ENCODE measurements at places on chromosomes 5 and 9.

DNA sequence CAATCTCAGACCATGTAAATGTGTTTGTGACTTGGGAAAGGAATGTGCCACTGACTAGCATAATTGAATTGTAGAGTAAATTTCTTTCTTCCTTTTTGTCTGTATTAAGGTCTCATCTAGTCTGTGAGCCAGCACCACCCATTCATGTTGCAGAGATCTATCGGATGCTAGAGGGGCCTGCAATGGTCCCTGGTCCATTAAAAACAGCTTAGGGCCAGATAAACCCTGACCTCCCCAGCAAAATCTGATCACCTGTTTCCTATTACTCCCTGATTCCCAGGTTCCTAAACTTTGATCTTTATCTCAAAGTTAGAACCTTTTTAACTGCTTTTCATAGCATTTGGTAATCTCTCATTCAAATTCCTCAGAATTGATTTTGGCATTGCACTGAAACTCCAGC is 174.5 kb upstream of the POC5 start:
- DNase-seq: no peak

DNA sequence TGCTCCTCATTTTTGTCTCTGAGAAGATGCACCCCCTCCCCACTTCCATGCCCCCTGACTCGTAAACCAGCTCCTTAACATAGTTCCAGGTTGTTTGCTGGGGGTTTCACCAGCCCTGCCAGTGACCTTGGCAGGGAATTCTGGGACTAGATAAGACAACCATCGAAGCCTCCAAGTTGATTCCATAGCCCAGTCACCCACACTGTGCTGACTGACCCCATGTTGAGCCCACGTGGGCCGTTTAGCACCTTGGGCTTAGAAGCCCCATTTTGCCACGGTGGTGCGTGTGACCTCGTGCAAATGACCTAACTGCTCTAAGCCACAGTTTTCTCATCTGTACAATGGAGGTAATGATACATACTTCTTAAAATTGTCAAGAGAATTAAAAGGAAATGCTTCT is 24.6 kb downstream of the PSAT1 start:
- DNase-seq: no peak

DNA sequence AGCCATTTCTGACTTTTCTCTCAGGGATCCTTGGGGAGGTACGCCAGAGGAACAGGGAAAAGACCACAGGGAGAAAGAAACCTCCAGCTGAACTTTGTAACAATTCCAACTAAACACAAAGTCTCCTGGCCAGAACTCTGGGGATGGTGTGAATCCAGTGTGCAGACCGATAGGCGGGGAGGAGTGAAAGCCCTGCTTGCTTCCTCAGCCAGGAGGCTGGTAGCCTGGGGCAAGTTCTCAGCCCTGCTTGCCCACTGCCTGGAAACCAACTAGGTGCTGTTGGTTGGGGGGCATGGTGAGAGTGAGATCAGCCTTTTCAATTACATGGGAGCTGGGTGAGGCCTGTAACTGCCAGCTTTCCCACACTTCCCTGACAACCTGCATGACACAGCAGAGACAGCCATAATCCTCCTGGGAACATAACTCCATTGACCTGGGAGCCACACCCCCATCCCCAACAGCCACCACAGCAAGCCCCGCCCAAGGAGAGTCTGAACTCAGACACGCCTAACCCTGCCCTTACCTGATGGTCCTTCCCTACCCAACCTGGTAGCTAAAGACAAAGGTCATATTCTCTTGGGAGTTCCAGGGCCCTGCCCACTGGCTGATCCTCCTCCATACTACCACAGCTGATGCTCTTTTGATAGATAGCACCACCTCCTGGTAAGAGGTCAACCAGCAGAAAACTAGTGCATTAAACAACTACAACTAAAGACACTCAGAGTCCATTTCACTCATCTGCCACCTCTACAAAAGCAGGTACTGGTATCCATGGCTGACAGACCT is 100.1 kb upstream of the TNFAIP8 start:
- DNase-seq: no peak

DNA sequence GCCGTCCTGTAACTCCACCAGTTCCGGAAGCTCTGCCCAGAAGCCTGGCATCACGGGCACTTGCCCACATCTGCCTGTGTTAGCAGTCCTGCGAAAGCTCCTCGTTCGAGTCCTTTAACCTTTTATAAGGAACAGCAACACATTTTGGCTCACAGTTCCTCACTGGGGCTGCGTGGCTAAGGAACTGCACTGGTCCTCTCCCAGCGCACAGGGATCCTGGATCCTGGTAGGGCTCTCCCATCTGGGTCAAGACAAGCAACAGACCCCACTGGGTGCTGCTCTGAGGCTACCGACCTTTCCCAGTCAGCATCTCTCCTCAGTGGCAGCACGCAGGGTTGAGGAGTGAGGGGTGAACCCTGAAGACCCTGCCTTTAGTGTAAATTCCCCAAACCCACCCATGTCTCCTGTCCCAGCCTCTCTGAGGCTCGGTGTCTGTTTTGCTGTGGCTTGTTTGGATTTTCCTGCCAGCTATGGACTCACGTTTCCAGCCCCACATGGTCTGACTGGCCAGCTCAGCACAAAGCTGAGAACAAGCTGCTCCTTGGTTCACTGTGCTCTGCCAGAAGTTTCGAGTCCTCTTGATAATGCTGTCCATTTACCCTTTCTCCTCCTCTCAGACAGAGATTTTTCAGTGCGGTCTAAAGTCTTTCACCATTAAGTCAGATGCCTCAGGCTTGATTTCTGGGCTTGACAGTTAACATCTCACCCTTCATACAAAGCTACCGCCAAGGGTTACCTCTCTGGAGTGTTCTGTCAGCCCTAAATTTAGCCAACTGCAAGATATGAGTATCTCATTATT is 80.0 kb downstream of the AK8 start:
- no peak for DNase-seq

DNA sequence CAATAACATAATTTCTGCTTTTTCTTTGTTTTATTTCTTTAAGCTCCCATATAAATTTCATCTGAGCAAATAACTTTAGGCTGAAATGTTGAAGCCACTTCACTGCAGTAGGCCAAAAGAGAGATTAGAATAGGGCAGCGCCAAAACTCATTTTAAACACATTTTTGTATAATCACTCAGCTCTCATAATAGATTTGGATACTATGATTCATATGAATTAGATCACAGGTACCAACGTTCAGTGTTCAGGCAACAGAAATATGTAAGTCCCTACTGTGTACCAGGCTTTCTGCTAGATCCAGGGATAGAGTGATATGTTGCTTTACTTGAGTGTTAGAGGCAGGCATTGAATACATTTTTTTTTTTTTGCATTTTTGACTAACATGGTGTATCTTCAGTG is 370.5 kb downstream of the PTPRD start:
- DNase-seq: no peak

- no peak for DNase-seq
These were observed 25.8 kb downstream of the FBXW2 start for GRCh38 chr9:120767451-120767850.

- DNase-seq: no peak
These were observed 186.3 kb downstream of the KDM4C start for GRCh38 chr9:6944093-6944551.

- DNase-seq: no peak
These were observed 146.1 kb downstream of the PBX3 start for GRCh38 chr9:125893277-125893676.

GRCh38 chr9:94991961-94992907 is 265.7 kb downstream of the AOPEP start:
- no peak for DNase-seq

- DNase-seq: peak; percentile 45
These were observed 5.1 kb upstream of the CLINT1 start for GRCh38 chr5:157864067-157864466.

DNA sequence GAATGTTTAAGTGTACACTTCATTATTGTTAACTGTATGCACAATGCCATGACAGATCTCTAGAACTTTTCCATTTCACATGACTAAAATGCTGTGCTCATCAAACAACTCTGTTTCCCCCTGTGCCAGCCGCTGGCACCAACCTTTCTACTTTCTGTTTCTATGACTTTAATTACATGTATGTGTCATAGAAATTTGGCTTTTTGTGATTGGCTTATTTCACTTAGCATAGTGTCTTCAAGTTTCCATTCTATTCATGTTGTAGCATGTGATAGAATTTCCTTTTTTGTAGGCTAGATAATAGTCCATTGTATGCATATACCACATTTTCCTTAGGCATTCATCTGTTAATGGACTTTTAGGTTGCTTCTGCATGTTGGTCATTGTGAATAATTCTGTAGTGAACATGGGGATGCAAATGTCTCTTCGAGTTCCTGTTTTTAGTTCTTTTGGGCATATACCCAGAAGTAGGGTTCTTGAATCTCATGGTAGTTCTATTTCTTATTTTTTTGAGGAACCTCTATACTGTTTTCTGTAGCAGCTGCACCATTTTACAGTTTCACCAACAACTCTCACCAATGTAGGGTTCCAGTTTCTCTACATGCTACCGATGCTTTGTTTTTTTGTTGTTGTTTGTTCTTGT is 184.4 kb upstream of the DMRT1 start:
- DNase-seq: no peak

DNA sequence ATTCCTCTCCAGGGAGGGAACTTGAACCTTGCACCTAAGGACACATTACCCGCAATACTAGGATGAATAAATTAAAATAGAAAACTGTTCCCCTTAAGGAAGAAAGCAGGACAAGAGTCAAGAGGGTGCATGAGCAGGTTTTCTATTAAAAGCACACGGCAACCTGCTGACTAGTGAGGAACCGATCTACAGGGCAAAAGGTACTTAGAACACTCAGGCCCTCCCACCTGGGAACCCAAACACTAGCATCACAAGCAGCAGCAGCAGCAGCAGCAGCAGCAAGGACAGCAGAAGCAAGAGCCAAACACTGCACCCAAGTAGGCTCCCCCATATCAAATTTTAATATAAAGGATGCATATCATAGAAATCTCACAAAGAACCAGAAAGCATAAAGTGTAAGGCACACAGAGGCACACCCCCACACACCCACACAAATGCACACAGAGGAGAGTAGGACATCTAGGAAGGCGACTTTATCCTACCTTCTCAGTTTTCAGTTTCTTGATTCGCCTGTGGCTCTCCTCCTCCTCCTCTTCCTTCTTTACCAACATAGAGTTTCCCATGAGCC is 2.8 kb downstream of the ZNF608 start:
- DNase-seq: no peak

GRCh38 chr9:38708759-38709158 is 11.2 kb downstream of the FAM240B start:
- no peak for DNase-seq

- no peak for DNase-seq
These were observed 194.8 kb upstream of the MRPS30 start for GRCh38 chr5:44613936-44614335.

DNA sequence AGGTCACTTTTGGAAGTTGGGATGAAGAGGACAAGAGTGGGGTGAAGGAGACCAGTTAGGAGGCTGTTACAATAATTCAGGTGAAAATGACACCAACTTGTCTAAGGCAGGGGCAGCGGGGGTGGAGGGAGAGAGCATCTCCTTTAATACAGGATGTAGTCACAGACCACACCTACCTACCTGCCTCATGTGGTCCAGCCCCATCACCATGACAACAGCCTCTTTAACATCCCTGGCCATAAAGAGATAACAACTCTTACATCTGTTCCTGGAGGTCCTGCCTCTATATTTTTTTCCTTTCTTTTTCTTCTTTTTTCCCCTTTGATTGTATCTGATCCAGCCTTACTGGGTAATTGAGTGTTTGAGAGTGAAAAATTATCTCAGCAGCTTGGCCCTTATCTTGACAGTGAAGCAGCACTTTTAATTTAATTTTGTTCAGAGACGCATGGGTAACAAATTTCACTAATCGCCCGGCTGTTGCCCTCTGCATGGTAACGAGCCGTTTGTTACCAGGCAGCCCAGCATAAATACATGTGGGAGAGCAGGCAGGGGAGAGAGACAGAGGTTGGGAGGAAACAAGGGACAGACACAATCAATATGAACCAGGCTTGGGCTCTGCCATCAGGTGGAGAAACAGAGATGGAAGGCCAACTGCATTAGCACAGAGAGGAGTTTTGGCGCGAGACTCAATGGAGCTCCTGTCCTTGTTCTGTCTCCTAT is 338.1 kb downstream of the ASTN2 start:
- no peak for DNase-seq

DNA sequence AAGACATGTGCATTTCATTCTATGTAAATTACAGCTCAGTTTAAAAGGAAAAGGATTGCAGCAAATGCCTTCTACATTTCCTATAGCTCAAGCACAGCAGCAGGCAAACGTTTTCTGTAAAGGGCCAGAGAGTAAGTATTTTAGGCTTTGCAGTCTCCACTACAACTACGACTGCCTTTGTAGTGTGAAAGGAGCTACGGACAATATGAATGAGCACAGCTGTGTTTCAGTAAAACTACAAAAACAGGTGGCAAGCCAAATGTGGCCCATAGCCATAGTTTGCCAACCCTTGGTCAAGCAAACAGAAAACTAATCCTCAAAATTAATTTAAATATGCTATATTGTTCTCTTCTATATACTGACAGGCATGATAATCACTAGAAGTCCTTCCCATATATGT is 7.2 kb downstream of the PTBP3 start:
- no peak for DNase-seq

- DNase-seq: no peak
These were observed 25.6 kb downstream of the PDZD2 start for GRCh38 chr5:31664566-31664965.

- no peak for DNase-seq
These were observed 17.0 kb downstream of the NIPSNAP3B start for GRCh38 chr9:104780796-104781395.

- DNase-seq: no peak
These were observed 80.6 kb upstream of the LRRTM2 start for GRCh38 chr5:138955671-138956295.

- DNase-seq: no peak
These were observed 343.7 kb upstream of the KCNN2 start for GRCh38 chr5:114018186-114018585.

- peak; percentile 46 for DNase-seq
These were observed 906 bp downstream of the SLC25A51 start for GRCh38 chr9:37902796-37903646.

GRCh38 chr9:97666907-97667686 is 30.0 kb downstream of the XPA start:
- DNase-seq: no peak

GRCh38 chr9:124818431-124819281 is 34.6 kb upstream of the WDR38 start:
- no peak for DNase-seq

DNA sequence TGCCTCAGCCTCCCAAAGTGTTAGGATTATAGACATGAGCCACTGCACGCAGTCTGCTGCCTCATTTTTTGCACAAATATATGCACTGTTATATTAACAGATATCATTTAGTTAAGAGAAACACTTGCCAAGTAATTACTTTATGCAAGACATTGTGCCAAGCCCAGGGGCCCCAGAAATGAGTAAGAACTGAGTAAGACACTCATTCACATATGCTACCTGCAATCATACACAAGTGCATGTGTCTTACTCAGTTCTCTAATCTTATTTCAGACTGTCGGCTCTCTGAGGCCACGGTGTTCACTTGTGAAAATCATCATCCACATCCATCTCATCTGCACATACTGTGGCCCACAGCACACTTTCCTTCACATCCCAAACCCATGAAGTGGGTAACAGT is 16.0 kb downstream of the TRAF1 start:
- DNase-seq: no peak

GRCh38 chr5:137621861-137622823 is 113.7 kb downstream of the KLHL3 start:
- DNase-seq: no peak

Measured in thymus (tissue), 14 donors.